HS-5 (cell line): ENCODE measurements at places on chromosomes 1 and 21.
A peak's percentile ranks its signal among the peaks of the same experiment; 100 is the strongest.

DNA sequence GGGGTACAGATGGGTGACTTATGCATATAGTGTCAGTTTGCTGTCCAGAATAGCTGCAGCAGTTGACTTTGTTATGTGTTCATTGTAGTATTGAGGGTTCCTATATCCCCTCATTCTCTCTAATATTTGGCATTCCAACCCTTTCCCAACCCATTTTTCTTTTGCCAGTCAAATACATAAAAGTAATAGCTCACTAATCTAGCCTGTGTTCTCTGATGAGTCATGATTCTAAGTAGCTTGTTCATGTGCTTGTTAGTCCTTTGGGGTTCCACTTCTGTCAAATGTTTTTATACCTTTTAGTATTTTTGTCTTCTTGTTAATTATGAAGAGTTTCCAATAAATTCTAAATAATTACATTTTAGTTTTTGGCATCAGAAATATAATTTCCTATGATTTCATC is 99.2 kb upstream of the MROH9 start:
- DNase-seq = peak; percentile 1

DNA sequence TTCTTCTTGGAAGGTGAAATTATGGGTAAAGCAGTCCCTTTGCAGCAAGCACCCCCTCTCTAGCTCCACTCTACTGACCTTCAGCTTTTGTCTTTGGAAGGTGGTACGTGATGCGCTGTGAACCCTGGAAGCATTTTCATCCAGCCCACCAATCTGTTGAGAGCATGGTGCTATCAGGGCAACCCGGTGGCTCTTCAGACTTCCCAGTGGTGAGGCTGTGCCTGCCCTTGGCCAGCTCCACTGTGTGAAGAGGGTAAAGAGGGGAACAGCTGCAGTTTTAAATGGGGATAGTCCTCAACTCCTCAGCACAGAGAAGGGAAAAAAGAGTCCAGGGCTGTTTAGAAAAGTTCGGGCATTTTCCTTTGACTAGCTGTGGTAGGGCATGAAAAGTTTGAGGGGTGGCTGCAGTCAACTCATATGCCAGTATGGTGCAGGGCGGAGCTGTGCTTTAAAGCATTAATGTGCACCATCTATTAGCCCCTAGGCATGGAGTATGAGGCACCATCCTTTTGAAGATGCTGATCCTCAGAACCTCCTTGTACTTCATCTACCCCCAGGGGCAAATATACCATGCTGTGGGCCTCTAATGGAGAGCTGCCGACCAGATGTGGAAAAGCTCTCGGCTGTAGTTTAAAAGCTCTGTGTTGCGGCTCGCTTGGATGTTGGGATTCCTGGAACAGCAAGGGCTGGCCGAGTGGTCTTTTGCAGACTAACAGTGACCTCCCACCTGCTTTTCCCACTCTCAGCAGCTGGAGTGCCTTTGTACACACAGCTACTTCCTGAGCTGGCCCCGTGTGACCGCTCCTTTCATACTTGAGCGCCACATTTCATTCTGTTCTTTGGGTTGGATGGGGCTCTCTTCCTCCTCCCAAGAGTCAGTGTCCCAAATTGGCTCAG is 123.0 kb downstream of the PEX14 start:
- DNase-seq = no peak

DNA sequence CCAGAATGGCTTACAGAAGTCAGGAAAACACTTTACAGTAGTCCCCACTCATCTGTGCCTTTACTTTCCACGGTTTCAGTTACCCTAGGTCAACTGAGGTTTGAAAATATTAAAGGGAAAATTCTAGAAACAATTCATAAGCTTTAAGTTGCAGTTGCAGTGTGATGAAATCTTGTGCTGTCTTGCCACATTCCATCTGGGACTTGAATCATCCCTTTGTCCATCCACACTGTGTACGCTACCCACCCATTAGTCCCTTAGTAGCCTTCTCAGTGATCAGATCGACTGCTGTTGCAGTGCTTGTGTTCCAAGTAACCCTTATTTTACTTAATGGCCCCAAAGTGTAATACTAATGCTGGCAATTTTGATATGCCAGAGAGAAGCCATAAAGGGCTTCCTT is 30.5 kb downstream of the ZCCHC17 start:
- DNase-seq = no peak

GRCh38 chr1:169018751-169019150 is 87.7 kb upstream of the ATP1B1 start:
- no peak for DNase-seq

DNA sequence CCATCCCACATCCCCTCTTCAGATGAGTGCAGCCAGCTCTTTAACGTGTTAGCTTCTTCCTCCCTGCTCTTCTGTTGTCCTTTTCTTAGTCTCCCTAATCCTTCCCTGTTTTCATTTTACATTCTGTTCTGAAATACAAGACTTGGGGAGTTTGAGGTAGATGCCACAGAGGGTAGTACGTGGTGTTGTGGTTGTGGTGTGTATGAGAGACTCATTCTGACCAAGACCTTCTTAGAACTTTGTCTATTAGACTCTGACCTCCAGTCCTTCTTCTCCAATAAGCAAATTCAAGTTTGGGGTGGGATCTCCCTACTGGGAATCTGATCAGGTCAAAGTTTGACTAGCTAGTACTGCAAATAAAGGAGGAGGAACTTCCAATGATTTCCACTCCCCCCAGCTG is 39.5 kb downstream of the CACNA1E start:
- DNase-seq = no peak

DNA sequence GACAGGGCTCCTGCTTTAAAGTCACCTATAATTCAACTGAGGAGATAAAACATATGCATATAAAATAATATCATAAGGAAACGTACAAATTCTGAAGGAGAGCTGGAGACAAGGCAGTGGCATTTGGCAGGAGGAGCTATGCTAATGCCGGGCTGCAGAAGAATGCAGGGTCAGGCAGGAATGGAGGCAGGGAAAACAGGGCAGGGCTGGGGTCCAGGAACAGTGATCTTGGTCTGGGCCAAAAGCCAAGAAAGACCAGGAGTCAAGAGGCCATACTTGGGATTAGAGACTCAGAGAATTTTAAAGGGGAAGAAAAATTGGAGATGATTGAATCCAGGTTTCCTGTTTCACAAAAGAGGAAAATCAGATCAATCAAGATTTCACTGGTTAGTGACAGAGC is 20.0 kb upstream of the BRDT start:
- DNase-seq = no peak

- no peak for DNase-seq
Measured at GRCh38 chr1:226702957-226703831, 35.9 kb downstream of the ITPKB start.

GRCh38 chr1:173903827-173904531 is 13.1 kb downstream of the SERPINC1 start:
- no peak for DNase-seq

GRCh38 chr1:220878191-220879075 is 810 bp upstream of the HLX start:
- DNase-seq = no peak

GRCh38 chr21:38148046-38148445 is 108.7 kb upstream of the KCNJ15 start:
- DNase-seq = no peak

- no peak for DNase-seq
Measured at GRCh38 chr1:87180682-87181081, 148.0 kb upstream of the LMO4 start.

DNA sequence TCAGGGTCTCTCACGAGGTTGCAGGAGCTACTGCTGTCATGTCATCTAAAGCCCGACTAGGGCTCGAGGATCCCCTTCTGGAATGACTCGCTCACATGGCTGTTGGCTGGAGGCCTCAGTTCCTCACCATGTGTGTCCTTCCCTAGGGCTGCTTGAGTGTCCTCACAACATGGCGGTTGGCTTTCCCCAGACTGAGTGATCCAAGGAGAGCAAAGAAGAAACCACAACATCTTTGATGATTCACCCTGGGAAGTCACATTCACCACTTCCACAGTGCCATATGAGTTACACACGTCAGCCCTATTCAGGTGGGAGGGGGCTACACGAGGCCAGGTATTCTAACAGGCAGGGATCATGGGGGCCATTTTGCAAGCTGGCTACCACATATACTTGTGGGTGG is 64.9 kb downstream of the FHAD1 start:
- no peak for DNase-seq

DNA sequence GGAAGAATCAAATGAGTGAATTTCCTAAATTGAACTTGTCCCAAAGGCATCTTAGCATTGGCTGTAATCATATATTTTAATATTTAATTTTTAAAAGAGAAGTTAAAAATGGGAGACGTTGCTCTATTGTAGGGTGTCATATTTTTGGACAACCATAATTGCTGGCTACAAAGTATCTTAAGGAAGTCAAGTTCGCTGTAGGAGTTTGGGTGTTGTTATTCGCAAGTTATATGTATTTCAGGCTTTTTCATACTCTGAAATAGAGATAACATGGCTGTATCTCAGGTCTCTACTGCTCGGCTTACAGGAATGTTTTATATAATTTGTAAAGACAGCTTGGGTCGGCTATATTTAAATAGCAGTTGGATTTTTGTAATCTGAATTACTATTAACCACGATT is 852 bp downstream of the TMEM50A start:
- DNase-seq = no peak

DNA sequence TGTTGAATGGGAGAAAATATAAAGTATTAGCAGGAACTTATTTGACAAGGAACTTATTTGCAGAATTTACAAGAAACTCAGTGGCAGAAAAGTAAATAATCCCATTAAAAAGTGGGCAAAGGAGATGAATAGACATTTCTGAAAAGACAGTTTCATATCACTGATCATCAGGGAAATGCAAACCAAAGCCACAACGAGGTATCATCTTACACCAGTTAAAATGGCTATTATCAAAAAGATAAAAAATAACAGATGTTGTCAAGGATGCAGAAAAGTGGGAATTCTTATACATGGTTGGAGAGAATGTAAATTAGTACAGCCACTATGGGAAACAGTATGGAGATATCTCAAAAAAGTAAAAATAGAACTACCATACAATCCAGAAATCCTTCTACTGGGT is 61.0 kb downstream of the SYT14 start:
- DNase-seq = no peak

DNA sequence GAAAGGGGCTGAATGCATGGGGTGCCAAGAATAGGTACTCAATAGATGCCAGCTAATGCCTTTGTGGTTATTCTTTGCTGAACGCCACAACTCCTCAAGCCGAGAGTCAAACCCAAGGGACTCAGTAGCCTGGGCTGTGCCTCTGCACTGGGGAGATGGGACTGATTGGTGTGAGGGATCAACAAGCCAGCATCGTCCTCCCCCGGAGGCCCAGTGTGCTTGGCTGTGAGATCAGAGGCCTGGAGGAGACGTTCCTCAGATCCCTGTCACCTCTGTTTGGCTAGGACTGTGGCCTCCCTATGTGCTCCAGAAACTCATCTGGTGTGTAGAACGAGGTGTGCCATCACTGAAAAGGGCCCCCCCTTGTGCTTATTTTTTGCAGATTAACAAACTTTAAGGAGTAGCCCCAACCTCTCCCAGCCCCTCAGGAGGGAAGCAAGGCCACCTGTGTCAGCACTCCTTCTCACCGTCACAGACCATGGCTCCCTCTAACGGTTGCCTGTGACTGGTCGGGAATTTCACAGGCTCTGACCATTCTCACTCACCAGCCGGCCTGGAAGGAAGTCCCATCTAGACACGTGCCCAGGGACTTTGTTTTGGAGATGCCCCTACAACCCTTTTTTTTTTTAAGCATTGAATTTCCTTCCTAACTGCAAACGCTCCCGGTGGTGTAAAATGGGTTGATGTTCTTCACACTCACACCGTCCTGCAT is 194.0 kb upstream of the VAMP3 start:
- no peak for DNase-seq

GRCh38 chr1:3772027-3772714 is 378 bp upstream of the SMIM1 start:
- DNase-seq = no peak

DNA sequence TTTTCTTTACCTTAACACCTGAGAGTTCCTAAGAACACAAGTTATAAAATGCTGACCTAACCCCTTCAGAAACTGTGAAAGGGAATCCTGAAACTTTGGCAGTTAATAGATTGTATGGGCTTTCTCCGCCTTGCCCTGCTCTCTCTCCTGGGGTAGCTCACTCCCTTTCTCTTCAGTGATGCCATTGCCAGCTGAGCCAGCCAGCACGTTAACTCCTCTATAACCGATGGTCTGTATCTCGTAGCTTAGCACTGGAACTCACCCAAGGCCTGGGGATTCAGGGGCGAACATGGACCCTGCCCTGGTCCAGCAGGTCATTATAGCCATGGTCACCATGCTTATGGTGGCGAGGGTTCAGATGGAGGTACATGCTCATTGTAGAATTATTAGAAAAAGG is 40.7 kb downstream of the TRAPPC10 start:
- DNase-seq = no peak

- DNase-seq = no peak
Measured at GRCh38 chr1:158002631-158003405, 9.4 kb downstream of the KIRREL1 start.

GRCh38 chr1:110338309-110338885 is 780 bp upstream of the RBM15 start:
- no peak for DNase-seq

DNA sequence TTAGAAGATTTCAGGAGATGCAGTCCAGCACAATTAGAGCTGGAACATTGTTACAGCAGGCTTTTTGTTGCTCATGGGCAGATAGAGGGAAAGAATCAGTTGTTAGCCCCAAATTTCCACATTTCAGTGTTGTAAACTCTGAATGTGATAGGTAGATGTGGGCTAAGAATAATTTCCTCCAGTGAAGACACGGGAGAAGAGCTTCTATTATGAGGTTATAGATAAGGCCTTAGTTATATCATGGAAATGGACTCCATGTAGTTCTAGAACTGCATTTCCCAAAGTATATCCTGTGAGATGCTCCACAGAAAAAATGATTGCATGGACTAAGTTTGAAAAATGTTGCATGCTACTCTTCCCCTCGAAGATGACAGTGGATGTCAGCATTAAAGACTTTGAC is 64.9 kb downstream of the PRKAA2 start:
- no peak for DNase-seq
